H9 (cell line): ENCODE measurements at places on chromosomes 1 and 21.

- no peak for DNase-seq
These were observed 96.3 kb upstream of the SLC44A3 start for GRCh38 chr1:94723894-94724293.

DNA sequence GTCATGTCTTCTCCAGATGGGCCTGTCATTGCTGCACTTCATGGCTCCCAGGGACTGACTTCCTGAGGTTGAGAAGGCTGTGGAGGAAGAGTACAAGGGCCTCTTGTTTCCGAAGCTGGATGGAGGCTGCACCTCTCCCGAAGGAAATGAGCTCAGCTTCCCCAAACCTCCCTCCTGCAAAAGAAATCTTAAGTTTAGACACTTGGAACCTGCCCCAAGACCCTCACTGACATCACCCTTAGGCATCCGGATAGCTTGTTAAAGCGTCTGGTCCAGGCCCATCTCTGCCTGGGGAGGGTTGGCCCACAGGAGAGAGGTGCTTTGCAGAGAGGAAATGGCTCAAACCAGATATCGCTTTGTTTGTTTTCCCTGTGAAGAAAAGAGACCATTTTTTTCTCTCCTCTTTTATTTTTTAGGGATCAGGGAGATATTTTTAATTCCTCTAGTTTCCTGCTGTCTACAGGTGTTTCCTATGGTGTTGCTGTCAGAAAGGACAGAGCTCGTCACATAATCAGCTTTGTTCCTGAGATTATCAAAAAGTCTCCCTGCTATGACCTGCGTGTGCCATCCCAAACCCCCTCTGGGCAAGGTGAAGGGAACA, 25.0 kb downstream of the RCSD1 start:
- no peak for DNase-seq

DNA sequence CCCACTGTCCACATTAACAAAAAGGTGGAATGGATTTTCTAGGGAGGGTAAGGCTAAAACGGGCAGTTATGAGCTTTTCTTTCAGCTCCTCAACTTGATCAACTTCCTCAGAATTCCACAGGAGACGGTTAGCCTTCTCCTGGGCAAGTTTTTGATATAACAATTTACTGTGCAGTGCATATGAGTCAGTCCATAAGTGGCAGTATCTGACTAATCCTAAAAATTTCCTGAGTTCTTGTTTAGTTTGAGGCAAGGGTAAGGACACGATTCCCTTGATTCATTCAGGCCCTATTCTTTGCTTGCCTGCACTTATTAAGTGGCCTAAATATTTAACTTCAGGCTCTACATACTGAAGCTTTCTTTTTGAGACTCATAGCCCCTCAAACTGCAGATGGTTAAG, 6.2 kb upstream of the AADACL3 start:
- DNase-seq, result no peak

DNA sequence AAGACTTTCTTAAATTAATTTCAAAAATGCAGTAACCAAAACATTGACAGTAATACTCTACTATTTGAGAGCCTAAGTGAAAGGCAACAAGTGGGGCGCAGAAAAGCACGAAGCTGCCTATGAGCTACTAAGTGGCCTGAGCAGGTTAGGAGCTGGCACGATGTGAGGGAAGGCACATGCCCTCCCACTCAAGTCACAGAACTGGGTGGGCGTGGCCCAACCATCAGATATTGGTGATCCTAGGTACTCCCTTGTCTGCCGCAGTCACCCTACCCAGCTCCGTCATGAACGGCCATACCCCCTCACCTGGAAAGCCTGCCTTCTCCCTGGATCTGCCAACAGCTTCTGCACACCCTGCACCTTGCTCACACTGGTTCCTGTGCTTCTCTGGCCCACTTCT, 40.8 kb downstream of the SSBP3 start:
- DNase-seq, result no peak

DNA sequence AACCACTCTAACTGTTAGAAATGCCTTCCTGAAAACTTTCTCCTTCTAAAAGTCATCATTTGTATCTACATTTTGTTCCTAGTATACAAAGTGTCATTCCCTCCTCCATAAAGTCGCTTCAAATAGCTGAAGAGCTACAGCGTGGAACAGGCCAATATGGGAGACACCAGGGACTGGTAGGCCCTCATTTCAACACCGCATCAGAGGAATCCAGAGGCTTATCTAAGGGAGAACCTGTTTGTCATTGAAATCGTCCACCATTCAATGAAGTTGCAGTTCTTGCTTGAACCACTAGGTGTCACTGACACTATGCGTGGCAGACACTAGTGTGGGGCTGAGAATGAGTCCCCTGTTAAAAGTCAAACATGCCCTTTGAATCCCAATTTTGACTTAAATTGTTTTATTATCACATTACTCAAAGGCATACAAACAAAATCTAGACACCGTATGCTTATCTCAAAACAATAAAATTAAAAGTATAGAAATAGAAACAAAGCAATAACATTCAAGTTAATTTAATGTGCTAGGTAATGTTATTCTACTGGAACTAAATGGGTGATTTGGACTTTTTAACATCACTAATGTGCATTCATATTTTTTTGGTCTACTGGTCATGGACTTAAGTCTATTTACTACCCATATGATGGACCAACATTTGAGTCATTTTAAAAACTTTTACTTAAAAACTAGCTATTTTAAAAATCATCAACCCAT, 182.3 kb downstream of the FCRL5 start:
- DNase-seq, result peak; percentile 71

GRCh38 chr1:167120899-167121298, 27.0 kb downstream of the STYXL2 start:
- no peak for DNase-seq

GRCh38 chr1:27821761-27822315, 8.7 kb upstream of the PPP1R8 start:
- no peak for DNase-seq

- no peak for DNase-seq
These were observed 87.0 kb downstream of the DPYD start for GRCh38 chr1:97833881-97834280.

GRCh38 chr1:39410915-39411436, 80.5 kb upstream of the BMP8A start:
- DNase-seq, result peak; percentile 65

DNA sequence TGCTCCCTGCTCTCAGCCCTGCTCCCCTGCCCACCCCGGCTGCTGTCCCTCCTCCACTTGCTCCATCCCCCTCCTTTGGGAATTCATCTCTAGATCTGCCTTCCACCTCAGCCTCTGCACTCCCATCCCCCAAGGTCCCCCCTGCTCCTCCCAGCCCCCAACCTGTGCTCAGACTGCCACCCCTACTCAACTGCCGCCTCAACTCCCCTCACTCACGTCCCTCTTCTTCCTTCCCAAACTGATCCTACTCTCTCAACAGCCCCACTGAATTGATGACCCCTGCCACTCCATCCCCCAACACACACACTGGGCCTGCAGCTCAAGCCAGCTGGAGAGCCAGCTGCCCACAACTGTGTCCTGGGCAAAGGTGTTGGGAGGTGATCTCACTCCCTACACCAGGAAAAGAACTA, 15.8 kb upstream of the ETV3L start:
- peak; percentile 30 for DNase-seq

DNA sequence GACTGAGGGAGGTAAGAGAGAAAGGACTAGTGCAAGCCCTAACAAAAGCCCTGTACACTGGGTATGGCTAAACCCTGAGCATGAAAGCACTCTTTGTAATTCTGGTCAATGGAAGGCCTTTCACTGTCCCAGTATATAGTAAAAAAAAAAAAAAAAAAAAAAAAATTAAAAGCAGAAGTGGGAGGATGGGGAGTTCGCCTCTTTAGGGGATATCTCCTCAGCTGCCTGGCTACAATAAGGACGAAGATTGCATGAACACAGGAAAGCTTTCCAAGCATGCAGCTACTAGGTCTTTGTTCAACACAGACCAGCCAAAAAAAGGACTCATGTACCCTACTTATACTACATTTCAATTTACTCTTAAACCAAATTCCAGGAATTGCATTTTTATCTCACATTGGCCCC, 59.1 kb downstream of the EIF4G3 start:
- no peak for DNase-seq

DNA sequence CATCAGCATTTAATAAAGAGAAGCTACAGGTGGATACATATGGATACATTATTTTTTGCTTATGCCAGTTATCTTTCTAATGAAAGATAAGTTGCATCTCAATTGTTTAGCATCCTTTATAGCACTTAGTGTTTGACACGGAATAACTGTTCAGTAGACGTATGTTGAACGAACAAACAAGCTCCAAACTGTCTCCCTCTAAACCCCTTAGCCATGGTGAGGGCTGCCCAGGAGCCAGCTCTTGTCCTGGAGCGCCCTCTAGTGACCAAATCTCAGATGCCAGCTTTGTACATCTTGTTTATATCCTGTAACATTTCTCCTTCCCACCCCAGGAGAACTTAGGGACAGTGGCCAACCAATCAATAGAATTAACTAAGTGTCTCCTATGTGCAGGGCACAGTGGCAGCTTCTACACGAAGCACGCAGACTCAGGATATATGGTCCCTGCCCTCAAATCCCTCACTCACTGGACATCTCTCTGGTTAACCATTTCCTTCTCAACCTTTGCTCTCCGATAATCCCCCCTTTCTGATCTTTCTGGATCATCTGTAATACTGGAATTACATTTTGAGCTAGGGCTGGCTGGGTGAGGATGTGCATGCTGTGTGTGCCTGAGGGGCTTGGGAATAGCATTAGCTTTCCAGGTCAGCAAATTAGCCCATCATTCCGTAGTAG, 22.9 kb downstream of the KCNA10 start:
- peak; percentile 68 for DNase-seq

- DNase-seq, result no peak
These were observed 19.2 kb downstream of the EBNA1BP2 start for GRCh38 chr1:43152866-43153265.

- no peak for DNase-seq
These were observed 199.1 kb downstream of the DYRK1A start for GRCh38 chr21:37565530-37566223.

DNA sequence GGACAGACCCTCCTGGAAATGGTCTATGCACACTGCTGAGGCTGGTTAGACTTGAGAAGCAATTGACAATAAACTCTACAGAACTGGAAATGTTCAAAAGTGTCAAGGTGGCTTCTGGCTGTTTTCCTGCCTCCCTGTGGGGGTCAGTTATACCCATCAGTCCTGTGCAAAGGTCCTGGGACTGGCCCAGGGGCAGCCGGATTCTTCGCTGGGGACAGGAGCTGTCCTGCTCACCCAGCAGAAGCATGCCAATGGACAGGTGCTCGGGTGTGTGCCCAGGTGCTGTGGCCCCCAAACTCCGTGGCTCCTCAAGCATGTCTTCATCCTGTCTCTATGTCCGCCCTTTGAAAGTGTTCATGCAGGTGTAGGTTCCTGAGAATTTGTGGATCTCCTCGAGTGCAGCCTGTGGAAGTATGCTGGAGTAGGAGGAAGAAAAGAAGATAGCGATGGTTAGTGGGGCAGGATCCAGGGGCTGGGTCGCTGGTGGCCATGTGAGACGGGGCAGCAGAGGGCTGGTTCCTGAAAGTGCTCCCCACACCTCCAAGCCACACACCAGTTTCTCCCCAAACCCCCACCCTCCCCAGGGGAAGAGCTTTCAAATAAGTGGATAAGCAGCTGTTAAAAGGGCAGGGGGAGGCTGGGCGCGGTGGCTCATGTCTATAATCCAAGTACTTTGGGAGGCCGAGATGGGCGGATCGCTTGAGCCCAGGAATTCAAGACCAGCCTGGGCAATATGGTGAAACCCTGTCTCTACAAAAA, 49.8 kb downstream of the DHRS3 start:
- DNase-seq, result no peak

DNA sequence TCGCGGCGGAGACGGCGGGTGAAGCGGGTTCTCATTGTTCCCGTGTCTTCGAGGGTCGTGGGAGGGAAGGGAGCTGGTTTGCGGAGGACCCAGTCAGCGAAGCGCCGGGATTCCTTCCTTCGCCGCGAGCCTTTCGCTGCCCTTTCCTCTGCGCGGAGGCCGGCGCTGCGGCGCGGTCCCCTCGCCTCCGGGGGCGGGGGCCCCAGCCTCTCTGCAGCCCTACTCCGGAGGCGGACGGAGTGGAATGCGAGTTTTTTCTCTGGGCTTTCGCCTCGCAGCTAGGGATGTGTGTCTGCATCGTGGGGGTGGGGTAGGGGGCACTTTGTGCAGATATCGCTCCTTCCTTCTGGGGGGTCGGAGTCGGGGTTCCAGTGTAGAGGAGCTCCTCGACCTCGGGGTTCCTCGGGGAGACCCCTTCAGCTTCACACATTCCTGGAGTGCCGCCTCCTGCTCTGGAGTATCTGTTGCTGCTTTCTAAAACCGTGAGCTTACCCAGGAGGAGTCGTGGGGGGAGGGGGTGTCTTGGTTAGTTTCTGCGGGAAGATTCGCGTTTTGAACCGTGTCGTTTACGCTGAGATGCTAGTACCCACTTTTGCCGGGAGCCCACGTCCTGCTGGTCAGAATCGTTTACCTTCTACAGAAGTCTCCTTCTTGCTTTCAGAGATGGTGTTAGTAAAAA, 595 bp downstream of the RNF2 start:
- DNase-seq, result peak; percentile 48

DNA sequence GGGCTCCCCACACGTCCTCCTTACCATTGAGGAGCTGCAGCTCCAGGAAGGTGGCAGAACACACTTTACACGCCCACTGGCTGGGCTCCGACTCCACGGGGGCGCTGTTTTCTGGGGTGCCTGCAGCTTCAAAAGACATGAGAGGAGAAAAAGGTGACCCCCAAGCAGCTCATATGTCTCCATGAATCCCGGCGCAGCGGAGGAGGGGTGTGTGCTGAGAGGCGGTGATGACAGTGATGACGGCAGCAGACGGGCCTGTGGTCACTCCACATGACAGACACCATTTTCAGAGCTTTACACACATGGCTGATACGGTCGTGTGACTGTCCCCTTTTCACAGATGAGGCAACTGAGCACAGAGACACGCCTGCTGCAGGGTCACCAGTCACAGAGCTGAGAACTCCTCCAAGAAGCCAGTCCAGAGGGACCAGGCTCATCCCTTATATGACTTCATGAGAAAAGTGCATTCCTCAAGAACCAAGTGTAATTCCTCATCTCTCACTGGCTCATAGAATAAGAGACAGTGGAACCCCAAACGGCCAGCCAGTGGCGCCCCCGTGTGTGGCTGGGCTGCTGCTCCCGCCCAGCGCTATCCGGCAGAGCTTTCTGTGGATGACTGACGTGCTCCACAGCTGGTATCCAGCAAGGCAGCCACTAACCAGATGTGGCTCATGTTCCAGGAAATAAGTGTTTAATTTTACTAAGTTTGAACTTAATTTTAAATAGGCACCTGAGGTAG, 31.9 kb downstream of the PRDM15 start:
- DNase-seq, result peak; percentile 50

DNA sequence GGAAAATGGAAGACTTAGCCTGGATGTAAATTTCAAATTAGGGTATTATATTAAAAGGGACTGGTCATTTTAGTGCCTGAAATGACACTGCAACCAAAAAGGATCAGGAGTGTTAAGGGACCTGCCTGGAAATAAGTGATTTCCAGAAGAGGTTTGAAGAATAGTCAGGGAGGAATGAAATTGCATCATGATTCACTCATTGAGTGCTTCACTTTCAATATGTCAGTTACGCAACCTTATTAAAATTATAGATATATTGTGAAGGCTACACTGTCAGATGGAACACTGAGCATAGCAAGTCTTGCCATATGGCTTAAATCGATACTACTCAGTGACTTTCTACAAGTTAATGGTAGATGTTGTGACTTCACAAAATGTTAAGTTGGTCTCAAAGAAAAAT, 275.2 kb upstream of the DPYD start:
- no peak for DNase-seq

- DNase-seq, result peak; percentile 12
These were observed 186.2 kb downstream of the C1orf94 start for GRCh38 chr1:34362949-34363348.
